ENCODE measurements at places on chromosomes 5 and 9. TPM values are rescaled to one million over a fixed set of nuclear protein-coding genes. Genes with fewer than 3 reads are reported as not detected.

C6 gene
- not detected for total RNA-seq

WNK2 gene
- not detected for total RNA-seq

MAMDC2 gene
- not detected for total RNA-seq

ZNF366 gene
- not detected for total RNA-seq

PRDM9 gene
- total RNA-seq, result not detected

XRCC4 gene
- 10.2 TPM for total RNA-seq

MCTP1 gene
- 11.2 TPM for total RNA-seq

ACTBL2 gene
- not detected for total RNA-seq

CEP72 gene
- total RNA-seq, result 58.1 TPM

QRFP gene
- total RNA-seq, result not detected

PCDHB13 gene
- 0.10 TPM for total RNA-seq

AGXT2 gene
- not detected for total RNA-seq

SAXO1 gene
- total RNA-seq, result not detected

FCHSD1 gene
- total RNA-seq, result 56.4 TPM

PITX1 gene
- total RNA-seq, result not detected

HRH2 gene
- 3.2 TPM for total RNA-seq

SPINK13 gene
- not detected for total RNA-seq

STK32A gene
- not detected for total RNA-seq

PAEP gene
- total RNA-seq, result not detected

DBH gene
- not detected for total RNA-seq

DDX4 gene
- total RNA-seq, result not detected

MAT2B gene
- 35.5 TPM for total RNA-seq

SLC6A3 gene
- total RNA-seq, result not detected

TMOD1 gene
- 2.1 TPM for total RNA-seq

TAS2R1 gene
- not detected for total RNA-seq

DOCK2 gene
- total RNA-seq, result 526 TPM

PCDHGA11 gene
- total RNA-seq, result 0.55 TPM

SNCAIP gene
- total RNA-seq, result not detected

OSMR gene
- total RNA-seq, result 0.36 TPM

PCDHGA4 gene
- 0.48 TPM for total RNA-seq

ASS1 gene
- total RNA-seq, result not detected

PCDHA9 gene
- total RNA-seq, result not detected

LTC4S gene
- 2.9 TPM for total RNA-seq

NEK6 gene
- 38.7 TPM for total RNA-seq

ZNF883 gene
- total RNA-seq, result 0.83 TPM

CCNI2 gene
- 1.1 TPM for total RNA-seq

TRPM6 gene
- total RNA-seq, result 0.12 TPM

SLC23A1 gene
- total RNA-seq, result 0.78 TPM

CCDC180 gene
- 4.9 TPM for total RNA-seq

SIL1 gene
- total RNA-seq, result 33.1 TPM

TICAM2 gene
- 6.1 TPM for total RNA-seq

TRMO gene
- 18.2 TPM for total RNA-seq

DRD1 gene
- not detected for total RNA-seq

CENPK gene
- 70.0 TPM for total RNA-seq

All from natural killer cell treated with Interleukin-12 subunit alpha and Interleukin-12 subunit beta and Interleukin-15 and Interleukin-18, amount 100 ng/mL, for 72 hours (primary cell).